ENCODE measurements at places on chromosomes 1 and 21. TPM values are rescaled to one million over a fixed set of nuclear protein-coding genes. Genes with fewer than 3 reads are reported as not detected.

- no peak for DNase-seq
Measured at GRCh38 chr1:46638921-46639320, 22.3 kb upstream of the MOB3C start.

DNA sequence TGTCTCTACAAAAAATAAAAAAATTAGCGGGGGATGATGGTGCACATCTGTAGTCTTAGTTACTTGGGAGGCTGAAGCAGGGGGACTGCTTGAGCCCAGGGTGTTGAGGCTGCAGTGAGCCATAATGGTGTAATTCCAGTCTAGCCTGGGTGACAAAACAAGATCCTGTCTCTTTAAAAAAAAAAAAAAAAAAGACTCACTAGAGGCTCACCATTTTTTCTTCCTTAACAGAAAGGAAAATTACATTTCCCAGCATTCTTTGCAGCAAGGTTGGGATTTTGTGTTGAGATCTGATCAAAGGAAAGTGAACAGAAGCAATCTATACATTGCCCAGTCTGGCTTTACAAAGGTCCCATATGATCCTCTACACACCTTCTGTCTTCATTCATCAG lies 21.5 kb downstream of the GFI1 start:
- no peak for DNase-seq

DNA sequence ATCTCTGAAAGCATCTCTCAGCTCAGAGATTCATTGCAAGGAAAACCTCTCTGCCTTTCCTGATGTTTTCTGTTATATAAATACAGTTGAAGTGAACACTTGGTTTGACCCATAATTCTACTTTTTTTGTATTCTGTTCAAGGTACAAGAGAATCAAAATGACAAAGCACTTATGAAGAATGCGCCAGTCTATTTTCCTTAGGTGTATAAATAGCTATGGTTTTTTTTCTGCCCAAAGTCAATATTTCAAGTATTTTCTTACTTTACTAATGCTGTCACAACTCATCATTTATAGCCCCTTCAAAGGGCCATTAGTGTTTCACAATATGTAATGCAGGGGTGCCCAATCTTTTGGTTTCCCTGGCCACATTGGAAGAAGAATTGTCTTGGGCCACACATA lies 142.5 kb upstream of the C1orf105 start:
- DNase-seq: no peak

- no peak for DNase-seq
Measured at GRCh38 chr1:3464649-3465025, 10.2 kb downstream of the ARHGEF16 start.

DNA sequence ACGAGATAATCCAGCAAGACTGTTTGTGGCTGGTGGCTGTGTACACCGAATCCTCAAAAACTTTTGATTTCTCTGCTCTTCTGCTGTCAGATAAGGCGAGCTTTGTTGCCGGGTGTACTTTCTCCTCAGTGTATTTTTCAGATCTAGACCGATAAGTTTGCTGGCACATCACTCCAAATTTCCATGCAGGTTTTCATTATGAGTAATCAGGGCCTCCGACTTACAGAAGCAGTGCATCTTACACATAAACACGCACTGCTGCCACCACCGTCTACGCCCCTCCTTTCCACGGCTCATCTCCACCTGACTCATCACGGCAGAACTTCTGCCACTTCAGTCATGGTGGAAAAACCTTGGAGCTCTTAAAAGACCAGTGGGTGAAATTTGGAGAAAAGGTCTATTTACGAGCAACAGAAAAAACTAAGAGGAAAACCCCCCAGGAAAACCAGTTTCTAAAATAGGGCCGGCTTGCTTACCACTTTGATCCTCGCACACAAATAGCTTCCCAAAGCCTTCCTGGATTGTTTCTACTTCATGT lies 7.7 kb downstream of the ZBTB21 start:
- peak; percentile 82 for DNase-seq

- no peak for DNase-seq
Measured at GRCh38 chr1:87963556-87963955, 634.9 kb downstream of the LMO4 start.

DNA sequence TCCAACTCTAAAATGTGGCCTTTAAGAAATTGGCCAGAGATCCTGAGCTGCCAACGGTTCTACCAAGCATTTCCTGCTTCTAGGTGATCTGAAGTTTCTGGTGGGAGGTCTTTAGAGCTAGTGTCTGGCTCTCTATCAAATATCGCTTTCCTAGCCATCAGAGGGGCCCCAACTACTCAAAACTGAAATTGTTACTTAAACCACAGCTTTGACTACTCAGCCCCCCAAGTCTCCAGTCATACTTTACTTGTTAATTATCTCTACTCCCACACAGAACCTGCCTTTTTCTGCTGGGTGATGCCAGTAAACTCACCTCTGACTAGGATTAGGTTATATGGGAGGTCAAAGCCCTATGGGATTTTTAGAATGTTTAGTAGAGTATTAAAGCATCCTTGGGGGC lies 95.1 kb downstream of the FASLG start:
- DNase-seq: no peak

- DNase-seq: no peak
Measured at GRCh38 chr1:107899655-107900054, 65.3 kb downstream of the VAV3 start.

DNA sequence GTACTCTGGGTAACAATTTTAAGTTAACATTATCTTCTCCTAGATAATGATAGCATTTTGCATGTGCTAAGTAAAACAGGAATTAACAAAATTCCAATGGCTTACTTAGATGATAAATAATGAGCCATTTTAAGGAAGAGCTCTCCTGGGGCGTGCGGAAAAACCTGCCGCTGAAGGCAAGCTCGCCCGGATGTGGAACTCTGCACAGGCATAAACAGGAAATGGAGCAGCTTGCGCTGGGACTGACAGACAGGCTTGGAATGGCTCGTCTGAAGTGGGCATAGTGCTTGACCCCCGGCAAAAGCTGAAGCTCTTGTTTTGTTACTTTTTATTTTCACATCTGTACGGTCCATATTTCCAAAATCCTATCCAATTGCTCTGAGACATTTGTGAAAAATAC lies 169.2 kb downstream of the ZNF281 start:
- DNase-seq: no peak

- no peak for DNase-seq
Measured at GRCh38 chr1:177133977-177134538, 30.5 kb downstream of the ASTN1 start.

- DNase-seq: no peak
Measured at GRCh38 chr21:19245188-19245580, 841.6 kb upstream of the TMPRSS15 start.

DNA sequence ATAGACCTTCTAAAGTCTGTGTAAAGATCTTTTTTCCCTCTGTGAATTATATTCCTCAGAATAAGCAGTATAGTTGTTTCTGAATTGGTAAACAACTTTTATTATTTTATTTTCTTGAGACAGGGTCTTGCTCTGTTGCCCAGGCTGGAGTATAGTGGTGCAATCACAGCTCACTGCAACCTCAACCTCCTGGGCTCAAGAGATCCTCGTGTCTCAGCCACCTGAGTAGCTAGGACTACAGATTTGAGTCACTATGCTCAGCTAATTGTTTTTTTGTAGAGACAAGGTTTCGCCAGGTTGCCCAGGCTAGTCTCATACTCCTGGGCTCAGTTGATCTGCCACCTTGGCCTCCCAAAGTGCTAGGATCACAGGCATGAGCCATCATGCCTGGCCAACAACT lies 26.6 kb upstream of the HMGN1 start:
- DNase-seq: no peak

DNA sequence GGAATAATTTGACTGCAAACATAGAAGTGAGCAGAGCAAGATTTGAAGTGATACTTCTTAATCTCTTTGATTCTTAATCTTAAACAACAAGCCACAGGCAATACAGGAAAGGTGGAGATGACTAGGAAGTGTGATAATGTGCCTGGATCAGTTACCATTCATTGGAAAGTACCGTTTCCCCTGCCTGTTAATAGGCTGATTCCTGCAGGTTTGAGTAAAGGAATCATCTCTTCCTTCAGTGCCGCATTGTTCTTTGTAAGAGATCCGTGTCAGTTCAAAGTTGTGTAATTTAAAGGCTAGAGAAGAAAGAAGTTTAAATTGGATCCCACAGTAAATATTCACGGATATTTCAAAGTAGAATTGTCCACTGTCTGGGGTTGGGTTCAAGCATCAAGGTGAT lies 43.5 kb upstream of the BCL10 start:
- no peak for DNase-seq

GRCh38 chr1:96926176-96926575 lies 204.6 kb downstream of the PTBP2 start:
- no peak for DNase-seq

DNA sequence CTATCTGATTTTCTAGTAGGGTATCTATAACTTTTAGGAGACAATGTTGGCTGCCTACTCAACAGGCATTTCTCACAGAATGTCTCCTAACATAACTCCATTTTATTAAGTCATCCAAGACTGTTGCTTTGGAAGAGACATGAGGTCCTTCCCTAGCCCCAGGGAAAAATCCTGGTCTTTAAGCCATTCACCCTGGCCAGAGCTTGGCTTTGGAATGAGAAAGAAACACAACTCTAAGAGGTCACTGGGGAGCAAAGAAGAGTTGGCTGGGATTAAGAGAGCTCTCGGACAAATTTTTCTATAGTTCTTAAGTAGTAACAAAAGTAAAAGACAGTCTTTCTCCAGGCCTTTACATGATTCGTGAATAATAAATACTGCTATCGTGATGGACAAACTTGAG lies 57.9 kb downstream of the PCNX2 start:
- no peak for DNase-seq

- no peak for DNase-seq
Measured at GRCh38 chr1:66372522-66373101, 161.3 kb upstream of the SGIP1 start.

MX2 gene
- total RNA-seq: 47.9 TPM

Measured in activated T-cell treated with anti-CD3 and anti-CD28 coated beads, Interleukin-2, amount 50 U/mL, for 72 hours (primary cell).